ENCODE measurements at places on chromosomes 7 and 10.

- no peak for DNase-seq
Measured at GRCh38 chr7:92042056-92042737, 92.1 kb downstream of the CYP51A1 start.

GRCh38 chr10:108598831-108599230 is 1324.5 kb downstream of the XPNPEP1 start:
- no peak for DNase-seq

GRCh38 chr7:126606331-126606730 is 646.4 kb downstream of the GRM8 start:
- no peak for DNase-seq

DNA sequence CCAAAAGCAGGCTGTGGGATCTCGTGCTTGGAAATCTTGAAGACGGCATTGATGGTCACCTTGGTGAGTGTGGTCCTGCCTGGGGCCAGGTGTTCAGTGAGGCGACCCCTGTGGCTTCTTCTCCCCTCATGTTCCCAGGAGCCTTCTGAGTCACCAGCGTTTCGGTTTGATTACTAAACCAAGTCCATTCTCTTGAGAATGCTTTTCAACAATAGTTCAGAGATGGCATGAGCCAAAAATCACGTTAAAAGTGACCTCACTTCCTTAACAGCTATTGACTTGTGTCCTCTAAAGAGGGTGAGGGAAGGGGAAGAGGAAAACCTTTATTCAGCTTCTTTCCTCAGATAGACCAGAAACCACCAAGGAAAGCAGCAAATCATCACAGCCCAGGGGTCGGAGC is 315.2 kb downstream of the GATA3 start:
- no peak for DNase-seq

DNA sequence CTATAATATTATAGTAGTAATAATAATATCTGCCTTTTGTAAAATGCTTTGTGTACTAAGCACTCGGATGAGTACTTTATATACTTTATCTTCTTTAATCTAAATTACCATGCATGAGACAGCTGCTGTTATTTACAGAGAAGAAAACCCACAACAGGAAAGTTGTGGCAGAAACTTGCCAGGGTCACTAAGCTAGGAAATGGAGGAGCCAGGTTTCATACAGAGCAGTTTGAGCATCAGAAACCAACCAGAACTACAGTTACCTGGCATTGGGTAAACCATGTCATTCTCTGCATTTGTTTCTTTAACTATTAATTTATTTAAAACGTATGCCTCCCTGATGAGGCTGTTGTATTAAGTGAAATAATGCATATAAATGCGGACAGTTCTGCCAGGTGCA is 129.9 kb downstream of the CSTF2T start:
- DNase-seq = no peak

- no peak for DNase-seq
Measured at GRCh38 chr7:124679586-124680225, 85.9 kb downstream of the GPR37 start.

DNA sequence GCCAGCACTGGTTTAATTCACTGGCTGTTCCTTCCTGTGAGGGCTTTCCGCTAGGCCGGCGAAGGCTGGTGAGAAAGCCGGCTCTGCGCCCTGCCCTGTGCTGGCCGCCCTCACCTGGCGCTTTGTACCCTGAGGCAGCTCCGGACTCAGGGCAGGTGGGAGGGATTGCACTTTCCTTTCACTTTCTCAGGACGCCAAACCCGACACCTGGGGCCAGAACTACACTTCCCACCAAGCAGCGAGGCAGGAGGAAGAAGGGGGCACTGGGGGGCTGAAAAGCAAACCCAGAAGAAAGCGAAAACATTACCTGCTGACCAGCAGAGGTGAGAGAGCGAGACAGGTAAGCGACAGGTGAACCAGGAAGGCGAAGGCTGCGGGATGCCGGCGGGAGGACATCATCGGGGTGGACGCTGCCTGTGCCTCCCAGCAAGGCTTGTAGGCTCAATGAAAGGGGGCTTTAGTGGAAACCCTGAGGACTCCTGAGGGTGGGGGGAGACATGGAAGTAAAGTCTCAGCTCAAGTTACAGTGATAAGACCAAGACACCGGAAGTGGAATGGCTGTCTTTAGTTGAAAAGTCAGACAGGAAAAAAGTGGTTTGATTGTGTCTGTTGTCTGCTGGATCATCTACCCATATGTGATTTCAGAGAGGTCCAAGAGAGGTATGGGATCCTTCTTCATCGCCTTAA is at the start of gene RAB19:
TSS of gene RAB19 (plus strand) at position 181 of the 687 bp plus-strand sequence. CDS start 3,589 bp downstream, outside the sequence.
- no peak for DNase-seq

DNA sequence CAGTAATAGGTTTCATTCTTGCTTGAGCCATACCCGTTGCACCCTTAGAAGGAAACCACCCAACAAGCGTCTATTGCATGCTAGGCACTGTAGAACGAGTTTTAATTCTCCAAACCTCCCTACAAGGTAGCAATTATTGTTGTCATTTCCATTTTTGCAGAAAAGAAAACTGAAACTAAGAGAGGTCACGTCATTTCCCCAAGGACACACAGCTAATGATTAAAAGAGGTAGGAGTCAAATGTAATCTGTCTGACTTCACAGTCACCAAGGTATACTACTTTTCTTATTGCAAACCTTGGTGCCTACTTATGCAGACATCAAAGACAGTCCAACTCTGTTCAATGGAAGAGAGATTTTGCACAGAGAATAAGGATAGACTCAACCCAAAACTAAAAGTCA is 49.1 kb upstream of the C1QL3 start:
- no peak for DNase-seq

- DNase-seq = no peak
Measured at GRCh38 chr7:109309790-109310189, 740.1 kb downstream of the DNAJB9 start.

DNA sequence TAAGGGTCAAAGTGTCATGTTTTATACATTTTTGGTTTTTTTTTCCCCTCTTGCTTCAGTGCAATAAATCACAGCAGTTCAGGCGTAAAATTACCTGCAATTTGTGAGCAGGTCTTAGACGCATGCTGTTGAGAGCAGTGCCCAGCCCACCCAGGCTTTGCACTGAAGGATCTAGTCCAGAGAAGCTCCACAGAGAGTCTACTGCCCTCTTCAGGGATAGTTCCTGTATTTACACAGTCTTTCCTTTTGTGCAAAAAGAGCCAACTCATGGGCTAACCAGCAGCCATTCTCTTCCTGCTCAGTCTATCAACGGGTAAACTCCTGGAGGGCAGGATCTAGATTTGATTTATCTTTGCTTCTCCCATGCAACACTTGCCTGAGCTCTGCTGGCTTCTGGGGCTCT is 82.2 kb upstream of the NAMPT start:
- no peak for DNase-seq

DNA sequence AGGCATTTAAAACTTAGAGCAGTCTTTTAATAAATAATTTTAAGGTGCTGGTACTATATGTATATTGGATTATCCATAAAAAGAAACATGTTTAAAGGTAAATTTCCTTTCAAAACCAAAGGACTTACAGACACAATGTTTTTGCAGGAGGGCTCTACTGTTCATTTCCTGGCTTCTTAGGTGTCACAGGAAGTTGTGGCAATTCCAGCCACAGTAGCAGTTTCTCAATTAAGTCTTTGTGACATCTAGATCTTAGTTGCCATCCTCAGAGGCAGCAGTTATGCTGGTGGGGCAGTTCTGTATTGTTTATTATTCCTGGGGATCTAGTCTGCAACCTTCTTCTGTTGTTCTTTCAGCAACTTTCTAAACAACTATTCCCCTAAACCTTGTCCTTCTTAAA is 460.1 kb downstream of the MAGI2 start:
- DNase-seq = no peak

- peak; percentile 99 for DNase-seq
Measured at GRCh38 chr7:23474094-23474828, 4.0 kb upstream of the IGF2BP3 start.

DNA sequence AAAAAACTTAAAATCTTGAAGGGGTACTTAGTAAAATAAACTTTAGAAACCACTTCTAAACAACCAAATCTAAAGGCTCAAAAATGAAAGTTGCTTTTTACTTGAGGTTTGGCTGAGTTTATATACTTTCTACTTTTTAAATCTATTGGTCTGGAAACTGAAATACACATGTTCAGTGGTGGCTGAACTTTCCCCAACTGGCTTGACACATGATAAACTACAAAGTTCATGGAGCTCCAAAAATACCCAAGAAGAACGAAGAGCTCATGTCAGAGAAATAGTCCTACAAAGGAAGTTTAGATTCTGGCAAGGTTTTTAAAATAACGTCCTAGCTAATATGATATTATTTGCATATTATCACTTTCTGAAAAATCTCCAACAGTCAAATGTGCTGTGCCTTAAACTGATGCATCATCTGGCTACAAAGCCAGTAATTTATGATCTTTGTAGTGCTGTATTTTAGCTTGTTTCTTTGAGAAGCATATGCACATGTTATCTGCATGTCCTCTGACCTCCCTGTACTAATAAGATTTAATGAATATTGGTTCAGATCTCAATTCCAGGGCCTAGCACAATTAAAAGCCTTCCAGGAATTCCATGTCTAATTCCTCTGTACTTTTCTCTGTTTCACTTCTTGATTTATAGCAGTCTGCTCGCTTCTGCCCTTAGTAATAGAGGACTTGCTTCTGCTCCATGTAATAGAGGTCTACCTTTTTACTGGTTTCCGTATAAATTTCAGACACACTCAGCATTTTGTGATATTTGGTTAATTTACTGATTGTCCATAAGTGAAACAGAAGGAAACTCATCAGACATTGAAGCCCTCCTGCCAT is 28.2 kb downstream of the SEMA3C start:
- no peak for DNase-seq

DNA sequence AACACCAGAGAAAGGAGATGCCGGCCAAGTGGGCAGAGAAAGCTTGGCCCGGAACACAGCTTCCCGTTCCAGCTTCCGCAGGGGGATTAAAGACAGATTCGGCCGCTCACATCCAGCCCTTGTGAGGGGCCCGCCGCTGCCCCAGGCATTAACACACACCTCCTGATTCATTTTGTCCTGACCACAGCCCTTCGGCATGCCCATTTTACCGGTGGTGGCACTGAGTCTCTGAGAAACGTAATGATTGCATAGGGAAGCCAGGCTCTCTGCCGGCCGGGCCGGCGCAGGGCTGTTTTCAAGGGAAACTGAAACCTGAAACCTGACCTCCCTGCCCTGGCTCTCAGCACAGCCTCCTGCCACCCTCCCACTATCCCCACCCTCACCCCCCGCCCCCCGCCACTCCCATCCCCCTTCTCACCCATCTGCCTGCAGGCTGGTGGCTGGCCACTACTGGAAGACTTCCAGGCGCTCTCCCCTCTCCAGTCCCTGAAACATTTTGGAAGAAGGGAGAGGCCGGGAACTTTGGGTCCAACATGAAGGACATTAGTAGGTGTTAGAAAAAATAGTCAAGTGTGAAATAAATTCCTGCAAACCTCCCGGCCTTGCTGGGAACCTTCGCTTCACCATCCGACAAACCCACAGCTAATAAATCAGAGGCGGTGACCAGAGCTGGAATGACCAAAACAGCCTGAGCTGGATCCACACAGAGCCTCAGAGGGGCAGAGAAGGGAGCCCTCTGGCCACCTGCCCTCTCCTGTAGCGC is 83.5 kb upstream of the CUX1 start:
- peak; percentile 67 for DNase-seq

DNA sequence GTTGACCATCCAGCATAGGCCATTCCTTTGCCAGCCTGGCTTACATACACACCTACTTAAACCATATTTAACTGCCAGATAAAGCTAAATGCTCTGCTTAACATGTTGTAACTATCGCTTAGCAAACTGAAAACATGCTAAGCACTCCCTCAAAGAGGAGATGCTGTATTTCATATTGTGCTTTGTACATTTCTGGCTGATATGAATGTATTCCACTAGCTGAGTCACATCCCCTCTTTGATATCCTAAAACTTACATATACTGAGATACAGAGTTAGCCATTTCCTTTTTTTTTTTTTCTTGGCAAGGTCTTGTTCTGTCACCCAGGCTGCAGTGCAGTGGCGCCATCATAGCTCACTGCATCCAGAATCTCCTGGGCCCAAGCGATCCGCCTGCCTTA is 99.4 kb downstream of the TPST1 start:
- no peak for DNase-seq

DNA sequence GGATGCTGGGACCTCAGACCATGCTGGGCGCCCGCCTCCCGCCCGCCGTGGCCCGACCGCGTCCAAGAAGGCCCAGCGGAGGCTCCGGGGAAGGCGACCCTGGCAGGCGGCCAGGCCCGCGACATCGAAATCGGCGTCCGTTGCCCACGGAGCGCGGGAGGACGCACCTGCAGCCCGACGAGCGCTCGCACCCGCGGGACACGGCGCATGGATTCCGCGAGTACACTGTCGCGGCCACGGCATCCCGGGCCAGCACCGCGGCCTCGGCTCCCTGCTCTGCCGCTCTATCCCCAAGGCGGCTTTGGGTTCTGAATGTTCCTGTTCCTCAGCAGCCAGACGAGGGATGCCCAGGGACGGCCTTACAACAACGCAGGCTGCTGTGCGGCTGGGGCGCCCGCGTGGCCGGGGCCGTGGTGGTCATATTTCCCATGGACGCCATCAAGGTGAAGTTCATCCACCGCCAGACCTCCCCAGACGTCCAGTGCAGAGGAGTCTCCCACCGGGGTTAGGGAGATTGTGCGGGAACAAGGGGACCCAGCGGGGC is 67.5 kb upstream of the ZNF722 start:
- DNase-seq = no peak

DNA sequence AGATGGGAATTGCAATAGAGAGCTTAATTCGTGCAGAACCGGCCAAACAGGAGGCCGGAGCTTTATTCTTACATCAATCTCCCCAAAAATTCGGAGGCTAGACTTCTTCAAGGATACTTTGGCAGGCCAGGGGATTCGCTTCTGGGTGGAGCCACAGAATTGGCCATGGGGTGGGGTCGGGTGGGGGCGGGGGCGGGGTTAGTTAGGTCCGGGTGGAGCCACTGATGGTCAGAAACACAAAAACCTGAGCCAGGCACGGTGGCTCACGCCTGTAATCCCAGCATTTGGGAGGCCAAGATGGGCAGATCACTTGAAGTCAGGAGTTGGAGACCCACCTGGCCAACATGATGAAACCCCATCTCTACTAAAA is 87.5 kb downstream of the SEPTIN14 start:
- no peak for DNase-seq

DNA sequence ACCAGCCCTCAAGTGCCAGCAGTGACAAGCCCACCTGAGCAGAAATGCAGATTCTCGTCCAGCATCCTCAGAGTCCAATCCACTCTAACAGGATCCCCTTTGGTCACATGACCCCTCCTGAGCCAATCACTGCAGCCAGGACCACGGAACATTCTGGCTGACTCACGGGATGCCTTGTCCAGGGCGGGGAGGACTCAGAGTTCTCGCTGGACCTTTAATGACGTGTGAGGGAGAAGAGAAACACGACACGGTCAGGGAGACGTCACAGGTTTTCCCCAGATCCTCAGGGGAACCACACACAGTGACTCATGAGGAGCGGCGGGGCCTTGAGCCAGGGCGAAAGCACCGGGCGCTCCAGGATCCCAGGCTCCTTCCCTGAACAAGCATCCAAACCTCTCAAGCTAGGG is 155.7 kb downstream of the PTPRN2 start:
- DNase-seq = no peak

DNA sequence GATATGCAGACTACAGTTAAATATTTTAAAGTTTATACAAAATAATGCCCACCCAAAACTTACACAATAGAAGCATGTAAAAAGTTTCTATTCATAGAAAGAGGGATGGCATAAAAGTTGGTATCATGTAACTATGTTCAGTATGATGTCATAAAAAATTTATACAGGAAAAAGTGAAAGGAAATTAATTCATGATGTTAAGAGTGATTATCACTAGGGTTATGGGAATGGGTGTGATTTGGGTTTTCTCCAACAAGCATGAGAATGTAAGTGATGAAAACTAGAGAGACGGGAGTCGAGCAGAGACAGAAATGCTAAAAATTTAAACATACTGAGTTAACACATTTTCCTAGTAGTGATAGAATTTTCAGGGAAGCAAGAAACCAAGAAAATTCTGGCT is 52.7 kb downstream of the GDI2 start:
- no peak for DNase-seq

GRCh38 chr10:120460186-120460585 is 3.2 kb downstream of the PLPP4 start:
- no peak for DNase-seq

Data from DMS 273 treated with DMSO at 0.1 percent for 48 hours (cell line).